Fibroblast of the conjunctiva (primary cell): ENCODE measurements at places on chromosomes 12 and 14.

- no peak for DNase-seq
Observed at GRCh38 chr14:95832012-95832411, 44.6 kb upstream of the TUNAR start.

- no peak for DNase-seq
Observed at GRCh38 chr12:104657726-104658484, 201.2 kb downstream of the CHST11 start.

DNA sequence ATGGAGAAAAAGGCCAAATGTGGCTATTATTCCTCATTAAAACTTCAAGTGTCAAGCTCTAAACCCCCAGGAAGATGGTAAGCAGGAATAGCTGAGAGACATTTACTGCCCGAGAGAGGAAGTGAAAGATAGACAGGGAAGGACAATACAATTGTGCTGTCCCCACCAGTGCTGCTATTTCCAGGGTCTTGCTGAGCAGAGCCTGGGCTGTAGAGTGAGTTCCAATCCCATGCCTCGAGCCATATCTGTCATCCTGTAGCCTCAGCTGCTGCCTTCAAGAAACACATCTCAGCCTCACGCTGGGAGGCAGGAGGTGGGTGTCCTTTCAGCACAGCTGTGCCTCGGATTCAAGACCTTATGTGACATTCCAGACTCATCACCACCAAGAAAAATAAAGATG is 114.0 kb downstream of the RPAP3 start:
- no peak for DNase-seq

DNA sequence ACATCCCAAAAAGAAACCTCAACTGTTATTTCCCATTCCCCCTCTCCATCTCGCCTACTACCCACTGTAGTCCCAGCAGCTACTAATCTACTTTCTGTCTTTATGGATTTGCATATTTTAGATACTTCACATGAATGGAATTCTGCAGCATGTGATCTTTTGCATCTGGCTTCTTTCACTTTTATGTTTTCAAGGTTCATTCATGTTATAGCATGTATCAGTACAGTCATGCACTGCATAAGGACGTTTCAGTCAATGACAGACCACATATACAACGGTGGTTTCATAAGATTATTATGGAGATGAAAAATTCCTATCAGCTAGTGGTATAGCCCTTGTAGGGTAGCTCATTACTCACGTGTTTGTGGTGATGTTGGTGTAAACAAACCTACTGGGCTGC is 24.5 kb downstream of the PCNX4 start:
- DNase-seq: no peak

- DNase-seq: no peak
Observed at GRCh38 chr12:65984227-65984479, 146.4 kb downstream of the LLPH start.

GRCh38 chr14:67077921-67078320 is 111.3 kb upstream of the GARIN2 start:
- DNase-seq: no peak

DNA sequence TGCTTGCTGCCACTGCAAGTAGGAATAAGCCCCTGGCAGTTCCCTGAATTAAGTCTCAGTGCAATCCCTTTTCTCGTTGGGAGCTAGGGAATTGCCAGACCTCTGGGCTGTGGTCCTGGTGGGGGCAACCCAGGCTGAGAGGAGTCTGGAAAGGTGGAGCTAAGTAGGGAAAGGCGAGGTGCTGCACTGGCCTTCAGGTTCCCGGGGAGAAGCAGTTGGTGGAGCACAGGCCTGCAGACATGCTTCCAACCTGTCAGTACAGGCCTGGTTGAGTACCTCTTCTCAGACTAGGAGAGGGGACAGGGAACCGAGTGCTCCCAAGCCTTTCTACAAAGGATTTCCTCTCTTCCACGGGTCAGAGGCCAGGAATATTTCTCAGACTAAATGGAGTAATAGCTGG is 1.5 kb downstream of the NRIP2 start:
- DNase-seq: no peak

GRCh38 chr14:36067428-36068187 is 108.9 kb downstream of the PTCSC3 start:
- DNase-seq: peak; percentile 14

GRCh38 chr14:75822522-75823141 is 159.2 kb downstream of the TGFB3 start:
- DNase-seq: no peak

DNA sequence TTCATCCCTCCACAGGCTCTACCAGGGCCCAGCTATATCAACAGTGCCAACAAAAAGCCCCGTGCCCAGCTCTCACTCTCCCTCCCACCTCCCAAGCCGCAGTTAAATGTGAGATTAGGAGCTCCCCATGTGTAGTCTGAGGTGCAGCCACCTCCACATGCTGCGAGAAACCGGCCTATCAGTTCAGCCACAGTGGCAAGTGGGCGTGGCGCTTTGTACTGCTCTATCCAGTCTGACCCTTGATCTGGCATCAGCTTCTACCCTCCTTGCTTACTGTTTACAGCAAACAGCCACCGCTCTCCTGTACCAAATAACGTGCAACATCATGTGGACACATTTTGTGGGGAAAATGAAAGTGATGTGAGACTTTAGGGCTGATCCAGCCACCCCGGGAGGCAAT is 1.7 kb downstream of the PLEK2 start:
- no peak for DNase-seq

GRCh38 chr12:47870175-47870781 is 34.5 kb downstream of the VDR start:
- DNase-seq: peak; percentile 18

- DNase-seq: no peak
Observed at GRCh38 chr14:63155511-63156185, 48.6 kb upstream of the RHOJ start.

- DNase-seq: no peak
Observed at GRCh38 chr12:103596981-103597380, 9.9 kb downstream of the STAB2 start.

DNA sequence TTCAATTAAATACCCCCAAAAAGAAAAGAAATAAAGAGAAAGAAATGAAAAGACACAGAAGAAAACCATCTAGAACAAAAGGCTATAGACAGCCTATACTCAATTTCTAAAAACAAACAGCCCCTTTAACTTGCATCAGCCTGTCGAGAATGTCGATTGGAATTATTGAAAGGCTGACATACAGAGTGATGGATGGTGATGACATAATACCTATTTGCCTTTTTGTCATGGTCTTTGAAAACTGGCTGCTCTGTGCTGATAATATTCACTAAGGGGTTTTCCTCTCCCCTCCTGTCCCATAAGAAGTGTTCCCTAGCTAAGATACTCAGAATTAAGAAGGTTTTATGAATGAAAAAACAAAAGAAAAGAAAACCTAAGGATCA is 393.7 kb downstream of the SOX5 start:
- no peak for DNase-seq

DNA sequence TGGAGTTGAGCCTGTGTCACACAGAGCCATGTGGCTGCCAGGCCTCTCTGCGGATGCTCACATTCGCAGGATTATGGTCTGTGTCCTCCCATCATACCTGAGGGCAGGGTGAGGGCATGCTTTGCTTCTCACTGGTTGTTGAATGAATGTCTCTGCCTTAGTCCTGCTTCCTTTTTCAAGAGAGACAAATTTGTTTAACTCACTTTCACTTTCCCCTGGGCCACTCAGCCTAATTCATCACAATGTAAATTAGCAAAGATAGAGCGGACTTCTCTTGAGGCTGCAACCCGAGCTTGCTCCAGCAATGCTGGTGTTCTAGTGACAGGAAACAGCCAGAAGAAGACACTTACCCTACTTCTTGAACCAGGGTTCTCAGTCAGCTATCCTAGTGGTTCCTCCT is 35.5 kb upstream of the PAX9 start:
- no peak for DNase-seq

DNA sequence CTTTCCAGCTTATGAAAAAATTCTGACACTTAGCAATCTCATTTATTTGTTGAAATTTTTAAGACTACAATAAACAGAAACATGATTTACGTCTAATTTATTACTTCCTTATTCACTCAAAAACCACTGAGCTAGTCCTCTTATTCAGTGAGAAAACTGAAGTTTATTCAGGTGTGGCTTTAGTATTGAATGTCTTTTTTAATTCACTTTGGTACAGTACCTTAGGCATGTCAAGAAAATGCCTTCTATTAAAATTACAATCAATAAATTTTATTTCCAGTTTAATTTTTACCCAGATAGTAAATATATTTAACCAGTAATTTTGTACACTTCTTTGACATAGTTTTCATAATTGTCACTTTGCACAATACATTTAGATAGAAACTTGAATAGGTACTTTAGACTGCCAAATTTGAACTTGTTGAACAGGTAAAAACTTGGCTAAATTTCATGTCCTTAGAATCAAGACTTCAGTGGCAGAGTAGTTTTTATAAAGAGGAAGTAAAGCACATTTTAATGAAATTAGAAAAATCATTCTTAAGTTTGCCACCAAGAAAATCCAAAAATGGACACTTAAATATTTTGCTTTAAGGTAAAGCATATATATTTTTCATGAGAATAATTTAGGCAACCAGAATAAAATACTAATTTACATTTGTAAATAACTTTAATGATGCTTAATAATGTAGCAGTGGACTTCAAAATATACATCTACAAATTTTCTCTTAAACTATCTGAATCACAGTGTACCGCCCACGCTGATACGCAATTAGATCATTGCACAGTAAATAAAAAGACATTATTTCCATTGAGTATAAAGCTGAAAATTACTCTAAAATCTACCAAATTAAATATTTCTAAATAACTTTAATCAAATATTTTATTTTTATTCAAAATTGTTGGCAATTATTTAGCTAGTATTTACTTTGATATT is 159.1 kb downstream of the RASSF9 start:
- no peak for DNase-seq

DNA sequence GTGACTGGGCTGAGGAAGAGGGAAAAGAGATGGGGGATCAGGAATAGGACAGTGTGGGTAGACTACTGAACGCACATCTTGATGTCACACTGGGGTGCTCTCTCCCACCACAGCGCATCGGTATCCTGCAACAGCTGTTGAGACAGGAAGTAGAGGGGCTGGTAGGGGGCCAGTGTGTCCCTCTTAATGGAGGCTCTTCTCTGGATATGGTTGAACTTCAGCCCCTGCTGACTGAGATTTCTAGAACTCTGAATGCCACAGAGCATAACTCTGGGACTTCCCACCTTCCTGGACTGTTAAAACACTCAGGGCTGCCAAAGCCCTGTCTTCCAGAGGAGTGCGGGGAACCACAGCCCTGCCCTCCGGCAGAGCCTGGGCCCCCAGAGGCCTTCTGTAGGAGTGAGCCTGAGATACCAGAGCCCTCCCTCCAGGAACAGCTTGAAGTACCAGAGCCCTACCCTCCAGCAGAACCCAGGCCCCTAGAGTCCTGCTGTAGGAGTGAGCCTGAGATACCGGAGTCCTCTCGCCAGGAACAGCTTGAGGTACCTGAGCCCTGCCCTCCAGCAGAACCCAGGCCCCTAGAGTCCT is 6.9 kb downstream of the C1QL4 start:
- no peak for DNase-seq

- DNase-seq: no peak
Observed at GRCh38 chr14:51730684-51731083, 79.0 kb downstream of the FRMD6 start.

GRCh38 chr12:127270193-127270592 is 996.8 kb upstream of the TMEM132C start:
- no peak for DNase-seq

DNA sequence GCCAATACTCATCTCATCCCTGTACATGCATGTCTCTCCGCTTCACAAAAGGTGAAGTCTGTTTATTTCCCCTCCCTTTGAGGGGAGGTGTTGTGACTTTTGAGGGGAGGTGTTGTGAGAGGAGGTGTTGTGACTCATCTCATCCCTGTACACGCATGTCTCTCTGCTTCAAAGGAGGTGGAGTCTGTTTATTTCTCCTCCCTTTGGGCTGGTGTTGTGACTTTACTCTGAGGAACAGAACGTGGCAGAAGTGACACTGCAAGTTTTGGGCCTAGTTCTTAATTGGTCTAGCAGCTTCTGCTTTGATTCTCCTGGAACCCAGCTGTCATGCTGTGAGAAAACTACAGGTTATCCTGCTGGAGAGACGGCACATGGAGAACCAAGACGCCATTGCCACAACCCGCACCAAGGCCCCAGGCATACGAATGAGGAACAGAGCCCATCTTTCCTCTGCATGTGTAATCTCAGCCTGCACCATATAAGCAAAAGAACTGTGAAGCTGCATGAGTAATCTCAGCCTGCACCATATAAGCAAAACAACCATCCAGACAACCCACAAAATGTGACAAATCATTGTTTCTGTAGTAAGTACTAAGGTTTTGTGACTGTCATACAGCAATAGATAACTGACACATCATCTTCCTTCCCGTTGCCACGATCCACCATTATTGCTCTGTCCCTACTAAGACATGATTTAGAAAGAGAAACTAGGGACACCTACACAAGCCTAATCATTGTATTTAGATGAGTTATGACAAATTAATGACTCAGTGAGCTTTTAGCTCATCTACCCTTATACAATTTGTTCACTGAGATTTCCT is 30.0 kb downstream of the GALNT4 start:
- no peak for DNase-seq

DNA sequence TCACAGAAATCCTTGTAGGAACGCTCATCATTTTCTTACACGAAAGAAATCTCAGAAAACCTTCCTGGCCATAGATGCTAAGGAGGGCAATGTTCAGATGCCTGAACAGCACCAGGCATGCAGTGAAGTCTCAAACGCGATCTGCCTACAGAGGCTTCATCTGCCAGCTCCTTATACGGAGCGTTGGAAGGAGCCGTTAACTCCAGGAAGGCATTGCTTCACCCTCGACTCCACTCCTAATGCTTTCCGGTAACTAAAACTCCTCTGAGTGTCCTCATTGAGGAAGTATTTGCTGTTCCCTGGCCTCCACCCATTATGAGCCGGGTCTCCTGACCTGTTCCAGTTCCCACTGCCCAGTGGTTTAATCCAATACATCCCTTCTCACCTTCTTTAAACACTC is 502.7 kb downstream of the BCL11B start:
- DNase-seq: no peak

GRCh38 chr14:76121089-76121748 is 30.5 kb upstream of the GPATCH2L start:
- DNase-seq: no peak

- peak; percentile 79 for DNase-seq
Observed at GRCh38 chr12:70733385-70733784, 96.2 kb upstream of the PTPRB start.

DNA sequence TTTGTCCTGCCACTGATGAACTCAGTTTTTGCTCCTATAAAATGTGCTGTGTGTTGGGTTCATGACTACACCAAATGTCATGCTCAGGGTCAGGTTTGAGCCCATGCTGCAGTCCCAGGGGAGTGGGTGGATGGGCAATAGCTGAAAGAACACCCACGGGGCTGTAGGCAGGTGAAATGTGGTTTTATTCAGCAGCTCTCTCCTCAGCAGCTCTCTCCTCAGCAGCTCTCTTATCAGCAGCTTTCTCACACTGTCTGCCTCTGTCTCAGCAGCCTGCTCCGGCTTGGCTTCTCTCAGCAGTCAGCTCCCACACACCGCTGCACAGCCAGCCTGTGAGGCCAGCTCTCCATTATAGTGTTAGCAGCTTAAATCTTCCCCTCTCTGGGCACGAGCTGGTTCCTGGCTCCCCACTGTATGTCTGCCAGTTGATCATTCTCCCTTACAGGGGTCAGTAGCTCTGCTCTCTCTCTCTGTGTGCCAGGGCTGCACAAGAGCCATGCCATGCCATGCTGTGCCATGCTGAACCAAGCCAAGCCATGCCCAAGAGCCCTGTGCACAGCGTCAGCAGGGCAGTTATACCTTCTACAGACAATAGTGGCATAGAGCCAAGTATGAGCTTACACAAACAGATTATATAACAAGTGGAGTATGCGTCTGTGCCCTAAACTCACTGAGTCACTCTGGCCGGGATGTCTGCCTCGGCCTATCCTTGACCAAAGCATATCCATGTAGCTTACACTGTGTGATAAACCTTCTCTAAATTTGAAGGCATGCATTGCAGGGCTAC is 303.3 kb upstream of the TMPO start:
- no peak for DNase-seq

GRCh38 chr12:108823804-108824203 is 33.6 kb downstream of the SSH1 start:
- no peak for DNase-seq
